ENCODE measurements at places on chromosomes 13 and 19. TPM values are rescaled to one million over a fixed set of nuclear protein-coding genes. Genes with fewer than 3 reads are reported as not detected.

DNA sequence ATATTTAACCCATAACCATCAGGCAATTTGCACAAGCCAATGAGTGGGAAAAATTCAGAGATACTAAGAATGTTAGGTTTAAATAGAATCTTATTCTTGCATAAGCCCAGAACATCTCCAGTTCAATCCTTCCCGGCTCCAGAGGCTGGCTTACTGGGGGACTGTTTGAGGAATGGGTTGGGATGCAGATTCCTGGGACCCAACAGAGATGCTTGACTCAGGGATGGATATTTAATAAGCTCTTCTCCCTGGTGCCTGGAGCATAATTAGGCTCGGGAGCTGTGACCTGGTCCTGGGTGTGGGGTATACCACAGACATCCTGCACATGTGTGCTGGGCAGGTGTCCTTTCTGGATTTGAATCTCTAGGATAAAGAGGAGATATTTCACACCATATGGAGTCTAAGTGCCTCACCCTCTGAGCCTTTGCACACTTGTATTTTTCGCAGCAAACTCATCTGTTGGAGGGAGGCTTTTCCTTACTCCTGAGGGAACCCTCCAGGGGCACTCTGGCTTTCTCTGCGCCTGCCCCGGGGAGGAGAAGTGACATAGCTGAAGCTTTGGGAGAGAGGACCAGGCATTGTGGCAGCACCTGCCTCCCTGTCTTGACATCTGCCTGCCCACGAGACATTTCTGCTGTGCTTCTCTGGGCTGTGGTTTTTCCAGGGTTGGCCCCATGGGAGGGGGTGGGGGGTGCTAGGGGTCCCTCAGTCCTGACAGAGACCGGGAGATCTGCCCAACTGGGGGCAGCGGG is 36.1 kb upstream of the ANKRD10 start:
- H3K27me3 ChIP-seq: no peaks in the 10 kb centered on the region
- no peak overlapping the region for H3K27ac ChIP-seq
- H3K4me3 ChIP-seq: no peak overlapping the region
- DNase-seq: no peak

GRCh38 chr13:47917022-47917574 is 84.0 kb downstream of the SUCLA2 start:
- no peak overlapping the region for H3K4me3 ChIP-seq
- H3K27ac ChIP-seq: no peak overlapping the region
- H3K4me1 ChIP-seq: no peaks in the 10 kb centered on the region
- H3K36me3 ChIP-seq: no peaks in the 10 kb centered on the region
- H3K27me3 ChIP-seq: no peaks in the 10 kb centered on the region
- no peak for DNase-seq

- no peaks in the 10 kb centered on the region for H3K27me3 ChIP-seq
- H3K4me1 ChIP-seq: no peaks in the 10 kb centered on the region
- DNase-seq: no peak
- no peak overlapping the region for H3K27ac ChIP-seq
- H3K36me3 ChIP-seq: no peaks in the 10 kb centered on the region
- H3K4me3 ChIP-seq: no peak overlapping the region
These were observed 978.7 kb downstream of the SLITRK5 start for GRCh38 chr13:88649855-88650254.

DNA sequence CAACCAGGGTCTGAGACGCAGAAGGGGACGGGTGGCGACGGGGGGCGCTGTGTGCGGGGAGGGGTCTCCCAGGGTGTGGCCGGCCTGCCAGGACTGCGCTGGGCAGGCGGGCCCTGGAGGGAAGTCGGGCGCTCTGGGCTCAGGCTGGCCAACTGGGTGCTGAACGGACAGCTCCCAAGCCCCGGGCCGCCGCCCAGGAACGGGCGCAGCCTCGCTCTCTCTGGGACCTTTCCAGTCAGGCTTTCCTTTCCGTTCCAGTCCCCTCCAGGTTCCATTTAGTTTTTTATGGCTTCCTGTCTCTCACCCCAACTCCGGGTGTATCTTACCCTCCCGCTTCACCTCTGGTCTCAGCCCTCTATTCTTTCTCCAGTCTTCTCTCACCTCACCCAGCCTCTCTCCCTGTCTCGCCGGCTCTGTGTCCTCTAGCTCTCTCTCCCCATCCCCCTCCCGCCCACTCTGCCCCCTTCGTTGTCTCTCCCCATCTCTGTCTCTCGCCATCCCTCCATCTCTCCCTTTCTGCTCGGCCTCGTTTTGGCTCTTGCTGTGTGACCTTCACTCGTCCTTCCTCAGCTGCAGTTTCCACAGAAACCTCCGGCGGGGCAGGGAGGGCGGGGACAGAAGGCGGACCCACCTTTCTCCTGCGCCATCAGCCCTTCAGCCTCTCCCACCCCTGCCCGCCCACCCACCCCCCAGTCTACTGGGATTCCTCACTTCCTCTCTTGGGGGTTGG is 3.3 kb upstream of the ATP1A3 start:
- peaks cover 36% of the 10 kb centered on the region for H3K27me3 ChIP-seq
- no peak for DNase-seq

DNA sequence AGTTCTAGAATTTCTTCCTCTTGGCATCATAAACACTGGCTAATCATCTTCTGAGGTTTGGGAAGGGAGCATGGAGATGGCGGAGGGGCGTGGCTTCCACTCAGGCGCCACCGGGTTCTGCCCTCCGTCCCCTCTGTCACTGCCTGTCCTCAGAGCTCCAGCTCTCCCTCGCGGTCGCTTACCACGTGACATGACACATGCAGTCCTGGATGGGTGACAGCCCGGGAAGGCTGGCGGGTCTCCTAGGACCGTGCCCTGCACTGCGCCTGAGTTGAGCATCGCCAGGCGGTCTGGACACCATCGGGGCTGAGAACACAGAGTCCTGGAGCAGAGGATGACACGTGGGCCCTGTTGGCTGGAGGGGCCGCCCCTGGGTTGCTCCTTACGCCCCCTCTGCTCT is 123.3 kb downstream of the RAB20 start:
- no peaks in the 10 kb centered on the region for H3K27me3 ChIP-seq
- no peaks in the 10 kb centered on the region for H3K4me1 ChIP-seq
- H3K36me3 ChIP-seq: peaks cover 43% of the 10 kb centered on the region

GRCh38 chr19:19075126-19075525 is 11.3 kb downstream of the SLC25A42 start:
- no peaks in the 10 kb centered on the region for H3K4me1 ChIP-seq
- H3K36me3 ChIP-seq: no peaks in the 10 kb centered on the region
- no peaks in the 10 kb centered on the region for H3K27me3 ChIP-seq
- no peak overlapping the region for H3K4me3 ChIP-seq
- no peak for DNase-seq

ERICH4 gene
- total RNA-seq: not detected
